Tibial nerve (tissue), 4 donors: ENCODE measurements at places on chromosomes 7 and 10. TPM values are rescaled to one million over a fixed set of nuclear protein-coding genes. Genes with fewer than 3 reads are reported as not detected.

MXI1 gene
- 103 TPM for total RNA-seq

RTKN2 gene
- not detected for total RNA-seq

DNA sequence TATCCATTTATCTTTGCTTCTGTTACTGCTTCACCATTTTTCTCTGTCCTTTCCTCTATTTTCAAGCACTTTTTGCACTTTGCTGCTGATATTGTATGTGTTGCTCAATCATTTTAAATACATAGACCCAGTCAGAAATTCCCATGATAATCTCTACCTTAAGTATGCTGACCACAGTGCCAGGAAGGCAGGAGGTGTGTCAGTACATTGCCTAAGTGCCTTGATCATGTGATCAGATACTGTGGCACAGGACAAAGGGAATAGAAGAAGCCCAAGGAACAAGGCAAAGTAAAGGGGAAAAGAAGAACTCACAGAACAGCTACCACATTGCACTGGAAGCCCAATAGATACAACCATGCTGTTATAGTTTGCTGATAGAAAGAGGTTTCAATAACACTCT lies 53.7 kb upstream of the CD36 start:
- H3K36me3 ChIP-seq = no peaks in the 10 kb centered on the region
- DNase-seq = no peak
- H3K4me1 ChIP-seq = no peaks in the 10 kb centered on the region
- H3K27me3 ChIP-seq = no peaks in the 10 kb centered on the region
- H3K27ac ChIP-seq = no peak overlapping the region

DNA sequence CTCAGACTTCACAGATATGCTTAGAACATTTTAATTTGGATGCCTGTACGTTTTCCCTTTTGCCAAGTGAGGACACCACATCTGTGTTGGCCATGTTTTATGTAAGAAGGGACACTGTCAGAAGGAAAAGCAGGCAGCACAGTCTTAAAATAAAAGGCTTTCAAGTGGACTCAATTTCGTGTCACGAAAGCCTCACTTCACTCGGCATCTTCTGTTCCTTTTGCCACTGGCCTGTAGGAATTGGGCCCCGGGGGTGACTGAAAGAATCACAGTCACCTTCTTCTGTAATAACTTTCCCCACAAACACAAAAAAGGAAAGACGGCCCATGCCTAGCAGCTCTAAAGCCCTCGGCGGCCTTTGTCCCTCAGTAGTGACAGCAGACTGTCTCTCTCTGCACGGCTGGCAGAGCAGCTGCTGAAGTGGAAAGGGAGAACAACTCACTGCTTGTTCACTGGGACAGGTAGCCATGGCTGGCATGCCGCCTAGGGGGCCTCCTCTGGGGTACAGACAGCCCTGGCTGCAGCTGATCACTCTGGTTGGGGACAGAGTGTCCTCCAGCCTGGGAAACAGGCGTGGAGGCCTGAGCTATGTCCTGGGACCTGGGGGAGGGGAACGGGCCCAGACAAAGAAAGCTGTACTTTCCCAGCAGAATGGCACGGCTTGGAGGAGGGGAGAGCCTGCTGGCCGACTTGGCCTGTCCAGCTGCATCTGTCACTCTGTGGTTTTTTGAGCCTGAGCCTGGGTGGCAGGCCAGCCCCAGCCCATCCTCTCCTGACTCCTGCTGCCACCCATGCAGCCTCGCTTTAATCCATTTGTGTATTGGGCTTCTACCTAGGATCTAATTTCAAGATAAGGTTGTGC lies 4.4 kb downstream of the RASSF4 start:
- H3K4me3 ChIP-seq = no peak overlapping the region
- peaks cover 77% of the 10 kb centered on the region for H3K4me1 ChIP-seq
- peak overlapping the region; percentile 88 for H3K27ac ChIP-seq
- H3K36me3 ChIP-seq = no peaks in the 10 kb centered on the region

DNA sequence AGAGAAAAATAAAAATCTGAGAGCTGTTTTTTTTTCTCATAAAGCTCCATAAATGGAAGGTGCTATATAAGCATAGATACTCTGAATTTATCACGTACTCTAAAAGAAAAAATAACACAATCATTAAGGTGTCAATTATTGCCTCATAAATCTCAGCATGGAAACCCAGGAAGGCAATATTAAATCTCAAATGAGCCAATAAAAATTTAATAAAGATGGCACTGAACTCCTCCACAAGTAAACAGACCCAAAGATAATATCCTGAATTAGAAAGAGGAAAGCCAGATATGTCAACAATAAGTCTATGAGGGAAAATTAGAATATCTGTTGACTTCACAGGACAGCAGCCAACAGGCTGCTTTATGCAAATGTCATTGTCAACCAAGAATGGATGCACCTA lies 66.5 kb downstream of the CDK6 start:
- H3K36me3 ChIP-seq = no peaks in the 10 kb centered on the region
- no peak for DNase-seq
- H3K4me1 ChIP-seq = no peaks in the 10 kb centered on the region

TCAF2 gene
- 4.7 TPM for total RNA-seq
